Gastroesophageal sphincter (tissue), 4 donors: ENCODE measurements at places on chromosomes 12 and 14.
A peak's percentile ranks its signal among the peaks of the same experiment; 100 is the strongest.

DNA sequence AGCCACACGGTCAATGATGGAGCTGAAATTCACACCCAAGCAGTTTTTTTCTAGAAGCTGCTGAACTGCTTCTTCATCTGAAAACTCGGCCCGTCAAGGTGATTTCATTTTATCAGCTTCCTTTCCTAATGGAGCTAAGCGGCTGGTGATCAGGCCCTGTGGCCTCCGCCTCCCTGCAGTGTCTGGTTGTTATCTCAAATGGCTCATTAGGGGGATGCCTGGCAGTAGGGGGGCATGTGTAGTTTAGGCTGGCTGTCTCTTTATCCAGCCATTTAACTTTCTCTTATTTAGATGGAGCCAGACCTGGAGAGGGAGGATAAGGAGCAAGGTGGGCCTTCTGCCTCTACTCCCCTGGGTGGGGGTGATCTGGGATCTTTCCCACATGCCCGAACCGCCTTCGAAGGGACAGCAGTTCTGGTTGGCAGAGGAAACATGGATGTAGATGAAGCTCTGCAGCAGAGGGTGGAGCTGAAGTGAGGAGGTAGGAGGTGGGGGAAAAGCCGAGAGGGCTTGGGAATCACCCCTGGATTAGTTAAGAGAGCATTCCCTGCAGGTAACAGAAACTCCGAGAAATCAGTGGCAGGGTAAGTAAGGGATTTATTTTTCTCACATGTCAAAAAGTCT lies 64.4 kb downstream of the TGFB3 start:
- ATAC-seq = no peak

GRCh38 chr14:81716953-81717352 lies 183.3 kb upstream of the SEL1L start:
- ATAC-seq = no peak

- no peak for ATAC-seq
These were observed 460.9 kb downstream of the RMST start for GRCh38 chr12:97923546-97923945.

GRCh38 chr12:39406262-39406661 lies 36.7 kb downstream of the KIF21A start:
- ATAC-seq = no peak

GRCh38 chr14:54681811-54682261 lies 114.9 kb downstream of the SAMD4A start:
- no peak for ATAC-seq

DNA sequence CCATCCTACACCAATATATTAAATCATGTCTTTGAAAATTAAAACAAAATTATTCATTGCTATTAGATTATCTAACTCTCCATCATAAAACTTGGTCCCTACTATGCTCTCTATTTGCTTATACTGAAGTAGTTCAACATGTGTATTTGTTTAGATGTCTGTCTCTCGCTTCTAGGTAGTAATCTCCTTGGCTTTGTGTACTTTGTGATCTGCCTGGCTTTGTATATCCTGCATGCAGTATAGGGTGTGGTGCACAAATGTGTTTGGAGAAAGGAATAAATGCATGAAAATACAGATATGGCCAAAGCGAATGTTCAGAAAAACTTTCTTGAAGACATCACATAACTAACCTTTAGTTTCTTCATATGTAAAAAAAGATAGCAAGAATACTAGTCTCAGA lies 246.6 kb upstream of the LRFN5 start:
- no peak for ATAC-seq

DNA sequence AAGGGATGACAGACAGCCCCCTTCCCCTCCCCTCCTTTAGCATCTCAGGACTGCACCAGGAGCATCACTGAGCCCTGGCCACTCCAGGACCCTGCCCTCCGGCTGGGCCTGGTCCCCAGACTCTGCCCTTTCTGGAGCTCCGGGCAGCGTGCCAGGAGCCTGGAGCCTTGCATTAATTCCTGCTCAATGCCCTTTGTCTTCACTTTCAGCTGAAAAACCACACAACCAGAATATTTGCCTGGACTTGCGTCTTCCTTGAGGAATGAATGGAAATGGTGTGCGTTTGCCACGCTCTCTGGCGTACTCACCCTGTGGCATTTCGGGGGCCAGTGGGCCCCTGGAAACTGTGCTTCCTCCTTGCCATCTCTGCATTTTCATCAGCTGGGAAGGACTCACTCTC lies 8.5 kb upstream of the RFLNA start:
- no peak for ATAC-seq

- ATAC-seq = no peak
These were observed 452.4 kb upstream of the NOVA1 start for GRCh38 chr14:27050208-27050607.

DNA sequence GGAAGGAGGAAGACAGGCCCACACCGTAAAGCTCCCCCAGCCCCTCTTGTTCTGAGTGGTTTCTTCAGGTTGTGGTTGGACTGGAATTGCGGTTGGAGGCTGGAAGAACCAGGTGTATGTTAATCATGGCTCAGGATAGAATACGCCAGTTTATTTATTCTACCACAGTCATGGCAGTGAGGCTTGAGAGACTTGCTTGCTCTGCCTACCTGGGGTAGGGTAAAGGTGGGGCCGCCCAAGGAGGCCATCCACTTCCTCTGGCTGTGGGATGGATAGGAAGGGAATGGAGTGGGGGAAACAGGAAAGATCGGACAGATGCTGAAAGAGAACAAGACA lies 8.1 kb downstream of the SHMT2 start:
- no peak for ATAC-seq

GRCh38 chr12:3040026-3040656 lies 37.0 kb upstream of the TSPAN9 start:
- ATAC-seq = no peak

GRCh38 chr14:35117112-35117511 lies 4.7 kb downstream of the PPP2R3C start:
- no peak for ATAC-seq

DNA sequence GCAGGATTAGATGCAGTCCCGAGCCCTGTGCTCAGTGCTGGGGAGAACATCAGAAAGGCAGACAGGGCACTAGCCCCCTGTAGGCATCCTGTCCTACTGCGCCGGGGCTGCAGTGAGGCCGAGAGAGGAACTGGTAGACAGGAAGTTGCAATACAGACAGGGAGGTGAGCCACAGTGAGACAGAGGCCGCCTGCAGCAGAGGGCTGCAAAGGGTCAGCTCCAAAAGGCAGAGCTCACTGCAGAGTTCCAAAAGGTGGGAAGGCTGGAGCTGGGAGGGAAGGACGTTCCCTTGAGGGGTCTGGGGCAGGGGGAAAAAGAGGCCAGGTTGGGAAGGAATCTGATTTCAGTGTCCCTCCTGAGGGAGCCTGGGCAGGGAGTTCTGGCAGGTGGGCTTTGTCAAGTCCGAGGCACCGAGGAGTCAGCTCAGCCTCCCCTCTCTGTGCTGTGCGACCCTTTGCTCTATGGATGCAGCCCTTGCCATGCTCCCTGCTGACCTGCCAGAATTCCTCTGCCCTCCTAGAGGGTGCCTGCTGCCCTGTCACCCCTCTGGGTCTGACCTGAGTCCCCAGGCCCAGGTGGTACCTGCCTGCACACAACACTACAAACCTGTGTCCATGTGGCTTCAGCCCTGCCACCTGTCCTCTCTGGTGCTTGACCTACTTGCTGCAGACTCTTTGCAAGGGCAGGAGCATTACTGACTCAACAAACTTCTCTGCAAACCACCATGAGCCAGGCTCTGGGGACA lies 63.5 kb downstream of the PRMT8 start:
- no peak for ATAC-seq

DNA sequence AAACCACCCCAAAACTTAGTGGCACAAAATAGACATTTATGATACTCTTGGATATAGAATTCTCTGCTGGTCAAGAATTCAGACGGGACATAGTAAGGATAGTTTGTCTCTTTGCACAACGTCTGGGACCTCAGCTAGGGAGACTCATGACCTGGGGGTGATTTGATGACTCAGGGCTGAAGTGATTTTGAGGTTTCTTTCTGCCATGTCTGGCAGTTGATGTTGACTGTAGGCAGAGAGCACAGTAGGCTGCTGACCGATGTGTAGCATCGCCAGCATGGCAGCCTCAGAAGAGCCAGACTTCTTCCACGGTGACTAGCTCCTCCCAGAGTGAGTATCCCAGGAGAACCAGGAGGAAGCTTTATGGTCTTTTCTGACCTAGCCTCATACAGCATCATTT lies 88.9 kb upstream of the FRMD6 start:
- no peak for ATAC-seq

DNA sequence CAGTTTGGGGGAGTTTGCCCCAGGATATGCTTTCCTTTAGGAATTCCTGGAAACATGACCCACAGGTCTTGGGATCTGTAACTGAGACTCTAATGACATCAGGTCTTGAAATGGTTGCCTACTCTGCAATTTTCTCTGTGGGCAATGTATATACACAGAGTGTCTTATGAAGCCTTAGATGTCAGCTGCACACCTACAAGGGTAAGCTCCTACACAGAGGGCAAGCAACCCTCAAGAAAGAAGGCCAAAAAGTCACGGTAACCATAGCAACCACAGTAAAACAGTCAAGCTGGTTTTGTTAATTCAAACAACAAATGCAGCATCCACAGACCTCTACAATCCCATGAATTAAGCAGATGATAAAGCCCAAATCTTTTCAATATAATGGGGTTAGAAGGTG lies 293.0 kb downstream of the SSPN start:
- ATAC-seq = no peak

GRCh38 chr12:112025808-112026375 lies 12.7 kb downstream of the ERP29 start:
- no peak for ATAC-seq

GRCh38 chr12:54941659-54942058 lies 42.9 kb downstream of the TESPA1 start:
- ATAC-seq = no peak

- no peak for ATAC-seq
These were observed 45.5 kb downstream of the SCN8A start for GRCh38 chr12:51636581-51636980.

DNA sequence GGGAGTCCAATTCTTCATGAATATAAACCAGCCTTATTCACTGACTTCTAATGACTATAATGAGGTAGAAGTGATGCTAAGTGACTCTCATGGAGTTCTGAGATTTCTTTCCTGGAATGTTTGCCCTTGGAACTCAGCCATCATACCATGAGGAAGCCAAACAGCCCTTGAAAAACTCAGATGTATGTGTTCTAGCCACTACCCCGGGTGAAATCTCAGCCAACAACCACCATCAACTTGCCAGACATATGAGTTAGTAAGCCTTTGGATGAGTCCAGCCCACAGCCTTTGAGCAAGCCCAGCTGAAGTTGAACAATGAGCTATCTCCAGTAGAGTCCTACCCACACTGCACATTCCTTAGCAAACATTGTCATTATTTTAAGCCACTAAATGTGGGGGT lies 149.5 kb downstream of the SLC6A15 start:
- no peak for ATAC-seq

DNA sequence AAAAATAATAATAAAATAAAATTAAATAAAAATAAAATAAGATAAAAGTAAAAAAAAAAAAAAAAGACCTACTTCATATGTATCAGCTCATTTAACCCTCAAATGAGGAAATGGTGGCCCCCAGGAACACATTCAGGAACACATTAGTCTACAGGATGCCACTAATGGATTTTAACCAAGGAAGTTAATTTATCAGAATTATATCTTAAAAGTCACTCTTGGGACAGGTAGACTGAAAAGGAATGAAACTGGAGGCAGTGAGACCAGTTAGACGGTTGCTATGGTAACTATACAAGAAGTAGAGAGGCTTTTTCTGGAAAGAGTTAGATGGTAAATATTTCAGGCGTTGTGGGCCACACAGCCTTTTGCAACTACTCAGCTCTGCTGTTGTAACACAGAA lies 54.9 kb downstream of the SCN8A start:
- ATAC-seq = no peak

DNA sequence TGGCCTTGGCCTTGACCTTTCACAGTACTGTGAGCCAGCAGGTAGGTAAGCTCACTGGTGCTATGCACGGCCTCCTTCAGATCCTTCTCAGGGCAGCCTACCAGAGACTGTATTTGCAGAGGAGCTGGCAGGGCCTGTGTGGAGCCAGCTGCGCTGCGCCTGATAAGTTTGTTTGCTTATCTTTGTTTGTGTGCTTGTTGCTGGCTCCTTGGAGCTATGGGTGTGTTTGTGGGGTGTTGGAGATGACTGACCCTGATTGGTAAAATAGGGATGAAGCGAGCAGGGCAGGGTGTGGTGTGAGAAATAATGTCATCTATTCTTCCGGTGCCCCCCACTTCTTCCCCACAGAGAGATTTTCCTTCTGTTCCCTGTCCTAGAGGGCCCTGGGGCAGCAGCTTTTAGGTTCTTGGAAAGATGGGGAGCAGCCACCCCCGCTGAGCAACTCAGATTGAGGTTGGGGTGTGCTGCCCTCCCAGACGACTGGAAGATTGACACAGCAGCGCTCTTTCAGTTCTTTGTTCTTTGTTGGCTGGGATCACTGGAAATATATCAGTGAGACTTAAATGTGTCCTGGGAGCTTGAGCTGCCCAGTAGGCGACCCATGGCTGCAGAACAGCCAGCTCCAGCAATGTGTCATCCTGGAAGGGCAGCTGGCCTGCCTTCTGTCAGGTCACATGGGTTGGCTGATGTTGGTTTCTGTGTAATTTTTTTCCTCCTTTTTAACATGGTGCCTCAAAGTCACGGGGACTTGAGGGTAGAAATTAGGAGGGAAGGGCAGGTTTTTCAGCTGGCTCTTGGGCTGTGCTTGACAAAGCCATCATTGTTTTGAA lies 19.6 kb downstream of the MLXIP start:
- ATAC-seq = peak; percentile 79

DNA sequence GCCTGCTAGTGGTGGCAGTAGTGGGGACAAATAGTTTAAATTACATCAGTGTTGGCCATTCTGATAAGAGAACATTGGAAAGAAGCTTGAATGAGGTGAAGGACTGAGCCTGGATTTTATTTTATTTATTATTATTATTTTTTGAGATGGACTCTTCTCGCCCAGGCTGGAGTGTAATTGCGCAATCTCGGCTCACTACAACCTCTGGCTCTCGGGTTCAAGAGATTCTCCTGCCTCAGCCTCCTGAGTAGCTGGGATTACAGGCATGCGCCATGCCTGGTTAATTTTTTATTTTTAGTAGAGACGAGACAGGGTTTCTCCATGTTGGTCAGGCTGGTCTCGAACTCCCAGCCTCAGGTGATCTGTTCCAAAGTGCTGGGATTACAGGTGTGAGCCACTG lies 739.4 kb downstream of the AACS start:
- ATAC-seq = no peak

DNA sequence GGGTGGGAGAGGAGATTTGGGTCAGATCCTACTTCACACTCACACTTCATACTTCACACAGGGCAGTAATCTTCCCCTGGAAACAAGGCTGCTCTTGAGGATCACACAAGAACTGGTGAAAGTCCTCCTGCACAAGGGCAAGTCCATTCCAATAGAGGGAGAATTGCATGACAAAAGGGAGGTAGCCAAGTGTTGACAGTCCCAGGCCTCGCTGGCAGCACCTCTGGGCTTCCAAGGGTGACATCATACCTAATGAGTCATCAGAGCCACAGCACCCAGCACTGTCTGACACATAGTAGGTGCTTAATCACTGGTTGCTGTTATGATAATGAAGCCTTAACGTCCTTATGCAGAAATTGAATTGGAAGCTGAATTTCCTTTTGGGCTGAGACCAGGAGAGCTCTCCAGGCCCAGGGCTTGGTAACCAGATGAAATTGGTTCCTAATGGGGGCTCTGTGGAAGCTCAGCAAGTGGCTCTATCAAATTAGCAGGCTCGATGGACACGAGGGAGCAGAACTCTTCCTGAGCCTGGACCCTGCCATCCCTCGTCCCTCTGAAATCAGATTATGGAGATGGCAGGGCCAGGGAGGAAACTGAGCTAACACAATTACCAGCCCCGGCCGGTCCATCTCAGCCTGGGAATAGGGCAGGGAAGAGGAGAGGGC lies 58.8 kb upstream of the ACTN1 start:
- ATAC-seq = no peak

GRCh38 chr14:21047378-21047781 lies 5.2 kb downstream of the RNASE7 start:
- ATAC-seq = no peak

GRCh38 chr12:82866227-82866775 lies 179.6 kb downstream of the TMTC2 start:
- no peak for ATAC-seq
